Activated T-helper 2 cell treated with anti-CD3 and anti-CD28 coated beads, Interferon-gamma antibody, Interleukin-2, Interleukin-4, amounts not matched to agents 10 μg/mL and 5 μg/mL and 100 μg/mL, durations not matched to agents 14 hours and 24 hours and 36 hours (primary cell): ENCODE measurements at places on chromosomes 5 and 9. TPM values are rescaled to one million over a fixed set of nuclear protein-coding genes. Genes with fewer than 3 reads are reported as not detected.

DNA sequence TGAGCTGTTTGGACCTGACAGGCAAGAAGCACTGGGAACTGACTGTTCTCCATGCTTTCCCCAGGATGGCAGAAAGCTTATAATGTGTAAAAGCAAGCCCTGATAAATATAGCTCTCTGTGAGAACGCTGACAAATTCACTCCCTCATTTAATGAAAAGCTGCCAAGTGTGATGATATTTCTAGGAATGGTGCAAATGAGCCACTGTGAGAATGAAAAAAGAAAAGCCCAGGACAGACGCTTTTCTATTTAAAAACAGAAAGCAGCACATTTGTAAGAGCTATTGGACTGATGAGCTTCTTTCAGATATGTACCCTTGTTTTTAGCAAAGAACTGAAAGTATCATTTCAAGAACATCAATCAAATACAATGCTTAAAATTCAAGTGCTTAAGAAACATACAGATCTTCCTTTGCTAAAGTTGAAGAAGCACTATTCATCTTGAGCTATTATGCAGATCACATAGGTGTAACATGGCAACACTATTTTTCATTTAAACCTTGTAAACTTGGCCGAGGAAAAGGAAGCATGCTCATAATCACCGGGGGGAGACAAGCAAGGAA, 842.6 kb upstream of the ACO1 start:
- DNase-seq = no peak

Gene GGTA1
- total RNA-seq = not detected in 2 replicates

Gene JAKMIP2
- total RNA-seq = 4.1 and 4.9 TPM in 2 replicates

Gene CARTPT
- not detected in 2 replicates for total RNA-seq

GRCh38 chr9:22114956-22115355, 105.9 kb upstream of the CDKN2B start:
- DNase-seq = no peak

Gene SV2C
- total RNA-seq = 0.05 and 0.32 TPM in 2 replicates

Gene CTXN3
- total RNA-seq = not detected in 2 replicates

- no peak for DNase-seq
These were observed 28.4 kb upstream of the GADD45G start for GRCh38 chr9:89576404-89576839.

Gene TMOD1
- total RNA-seq = 0.96 and 0.97 TPM in 2 replicates

Gene C9
- not detected in 2 replicates for total RNA-seq

DNA sequence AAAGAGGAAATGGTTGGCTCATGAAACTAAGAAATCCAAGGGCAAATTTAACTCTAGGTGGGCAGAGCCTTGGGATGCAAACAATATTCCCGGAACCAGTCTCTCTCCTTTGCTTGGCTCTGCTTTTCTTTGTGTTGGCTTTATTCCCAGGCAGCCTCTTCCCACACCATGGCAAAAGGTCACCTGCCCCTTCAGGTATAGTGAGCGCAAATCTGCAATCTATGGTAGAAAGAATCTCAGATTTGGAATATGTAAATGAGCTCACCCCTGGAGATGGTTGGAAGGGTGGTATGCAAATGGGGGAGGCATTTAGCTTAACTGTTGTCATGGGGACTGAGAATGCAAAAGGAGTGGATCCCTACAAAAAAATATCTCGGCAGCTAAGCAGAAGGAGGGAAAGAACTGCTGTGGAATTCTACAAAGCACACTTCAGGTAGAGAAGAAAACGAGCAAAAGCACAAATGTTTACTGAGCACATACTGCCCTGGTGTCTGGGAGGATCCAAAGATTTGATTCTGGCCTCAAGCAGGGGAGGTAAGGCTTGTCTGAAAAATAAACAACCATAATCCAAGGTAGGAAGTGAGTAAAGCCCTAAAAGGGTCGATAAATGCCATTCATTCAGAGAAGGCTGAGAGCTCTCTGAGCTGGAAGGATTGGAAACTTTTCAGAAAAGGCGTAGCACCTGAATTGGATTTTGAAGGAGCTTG, 139.7 kb downstream of the TLE1 start:
- DNase-seq = no peak

DNA sequence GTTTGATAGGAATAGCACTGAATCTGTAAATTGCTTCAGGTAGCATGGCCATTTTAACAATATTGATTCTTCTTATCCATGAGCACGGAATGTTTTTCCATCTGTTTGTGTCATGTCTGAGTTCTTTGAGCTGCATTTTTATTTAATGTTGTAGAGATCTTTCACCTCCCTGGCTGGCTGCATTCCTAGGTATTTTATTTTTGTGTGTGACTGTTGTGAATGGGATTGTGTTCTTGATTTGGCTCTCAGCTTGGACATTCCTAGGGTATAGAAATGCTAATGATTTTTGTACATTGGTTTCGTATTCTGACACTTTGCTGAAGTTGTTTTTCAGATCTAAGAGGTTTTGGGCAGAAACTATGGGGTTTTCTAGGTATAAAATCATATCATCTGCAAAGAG, 152.9 kb upstream of the CHD1 start:
- no peak for DNase-seq

Gene STC2
- total RNA-seq = 21.4 and 22.8 TPM in 2 replicates

Gene TERT
- 11.8 and 12.0 TPM in 2 replicates for total RNA-seq

- DNase-seq = no peak
These were observed 28.7 kb downstream of the STRBP start for GRCh38 chr9:123239726-123240125.

DNA sequence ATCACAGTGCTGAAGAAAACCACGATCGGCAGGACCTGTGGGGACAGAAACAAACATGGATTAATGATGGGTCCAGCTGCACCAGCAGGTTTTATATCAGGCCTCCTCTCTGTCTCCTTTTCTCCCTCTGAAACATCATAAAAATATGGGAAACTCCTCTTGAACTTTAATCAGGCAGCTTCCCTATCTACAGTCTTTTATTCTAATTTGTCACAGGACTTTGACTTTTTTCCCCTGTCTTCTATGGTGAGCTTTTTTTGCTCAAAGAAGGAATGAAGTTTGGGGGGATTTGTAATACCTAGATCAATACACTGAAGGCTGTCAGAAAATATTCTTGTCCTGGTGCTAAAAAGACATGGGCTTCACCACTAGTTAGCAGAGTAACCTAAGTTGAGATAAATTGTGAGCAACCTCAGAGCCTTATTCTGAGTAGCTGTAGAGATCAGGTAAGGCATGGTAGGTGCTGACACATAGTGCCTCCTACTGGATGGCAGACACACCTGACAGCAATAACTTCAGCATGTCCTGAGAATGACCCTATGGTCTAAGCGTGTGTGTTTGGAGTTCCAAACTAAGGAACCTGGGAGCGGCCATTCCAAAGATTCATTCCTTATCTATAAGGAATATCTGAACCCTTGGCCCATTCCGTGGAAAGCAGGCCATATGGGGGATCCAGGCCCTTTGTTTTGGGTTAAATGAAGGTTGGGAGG, 46.2 kb downstream of the SLC28A3 start:
- no peak for DNase-seq

DNA sequence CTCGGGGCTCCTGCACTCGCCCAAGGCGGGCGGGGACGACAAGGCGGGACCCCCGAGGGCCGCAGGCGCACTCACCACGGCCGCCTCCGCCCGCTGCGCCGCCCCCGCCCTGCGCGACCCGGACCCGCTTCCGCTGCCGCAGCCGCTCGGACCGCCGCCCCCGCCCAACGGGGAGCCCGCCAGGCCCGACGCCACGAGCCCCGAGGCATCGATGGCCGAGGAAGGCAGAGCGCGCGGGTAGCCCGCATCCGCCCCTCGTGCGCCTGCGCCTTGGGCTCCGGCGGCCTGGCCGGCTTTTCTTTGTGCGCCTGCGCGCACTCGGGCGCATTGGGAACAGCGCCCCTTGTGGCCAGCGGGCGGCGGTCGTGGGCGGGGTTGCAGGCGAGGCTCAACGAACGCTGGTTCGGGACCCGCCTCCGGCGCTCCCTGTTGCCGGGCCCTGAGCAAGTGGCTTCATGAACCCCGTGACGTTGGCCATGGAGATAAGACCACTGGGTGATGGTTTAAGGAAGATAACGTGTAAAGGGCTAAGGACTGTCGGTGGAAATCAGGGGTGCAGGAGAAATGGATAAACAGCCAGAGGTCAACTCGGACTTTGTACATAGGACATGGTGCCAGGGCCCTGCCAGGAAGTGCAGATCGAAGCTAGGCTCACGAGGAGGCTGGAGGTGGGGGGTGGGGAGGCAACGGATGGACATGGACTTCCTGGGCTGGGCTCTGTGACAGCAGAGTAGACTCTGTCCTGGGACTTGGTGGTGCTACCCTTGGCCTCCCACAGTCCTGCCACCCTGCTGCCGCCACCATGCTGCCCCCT, at the start of the genes C8G and FBXW5:
TSS of gene C8G (plus strand) at position 725 of the 814 bp plus-strand sequence. CDS start at position 803, 78 bp downstream.
TSS of gene FBXW5 (minus strand) at position 220 of the 814 bp plus-strand sequence. CDS start 655 bp downstream, outside the sequence.
- DNase-seq = peak; percentile 95

- no peak for DNase-seq
These were observed 31.8 kb upstream of the FRRS1L start for GRCh38 chr9:109198736-109199382.

- no peak for DNase-seq
These were observed 144.9 kb upstream of the DMRT1 start for GRCh38 chr9:696332-697323.

- DNase-seq = no peak
These were observed 37.8 kb downstream of the FAM78A start for GRCh38 chr9:131238402-131239021.

DNA sequence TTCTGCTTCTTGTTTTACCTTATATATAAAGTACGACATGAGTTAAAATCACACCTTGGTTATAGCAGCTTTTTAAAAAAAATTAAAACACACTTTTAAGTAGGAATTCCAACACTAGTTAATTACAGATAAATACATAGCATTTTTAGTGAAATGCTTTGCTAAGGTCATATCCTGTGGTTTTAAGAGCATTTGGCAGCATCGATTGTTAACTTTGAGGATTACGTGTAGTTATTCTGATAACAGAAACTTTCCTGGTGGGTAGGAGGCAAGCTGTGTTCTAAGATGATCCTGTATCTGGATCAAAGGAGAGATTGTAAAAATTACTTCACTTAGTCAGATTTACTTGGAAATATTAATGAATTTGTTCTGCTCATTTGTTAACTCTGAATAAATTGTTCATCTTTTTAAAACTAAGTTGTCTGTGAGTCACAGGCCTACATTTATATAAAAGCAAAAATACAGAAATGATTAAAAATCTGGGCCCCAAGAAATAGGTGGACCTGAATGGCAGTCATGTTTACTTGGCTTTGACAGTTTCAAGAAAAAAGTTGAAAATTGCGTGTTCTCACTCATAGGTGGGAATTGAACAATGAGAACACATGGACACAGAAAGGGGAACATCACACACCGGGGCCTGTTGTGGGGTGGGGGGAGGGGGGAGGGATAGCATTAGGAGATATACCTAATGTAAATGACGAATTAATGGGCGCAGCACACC, 58.3 kb downstream of the TRIO start:
- DNase-seq = no peak

DNA sequence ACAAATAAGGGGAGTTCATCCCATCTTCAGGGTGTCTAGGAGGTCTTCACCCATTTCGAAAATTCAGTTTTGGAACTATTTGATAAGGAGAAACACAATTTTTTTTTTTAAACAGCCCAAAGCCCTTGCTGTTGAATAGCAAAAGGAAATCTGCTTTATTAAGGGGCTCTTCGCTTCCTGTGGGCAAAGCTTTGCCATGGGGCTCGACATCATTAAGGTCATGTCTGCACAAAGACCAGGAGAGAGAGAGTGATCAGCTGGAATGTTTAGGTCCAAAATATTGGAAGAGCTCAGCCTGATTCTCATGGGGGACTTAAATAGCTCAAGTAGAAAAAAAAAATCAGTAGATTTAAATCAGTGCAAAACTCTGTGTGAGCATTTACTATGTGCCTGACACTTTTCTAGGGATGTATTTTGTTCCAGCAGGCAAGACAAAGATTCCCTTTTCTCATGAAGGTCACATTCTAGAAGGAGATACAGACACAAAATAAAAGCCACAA, 564.6 kb upstream of the KLF4 start:
- DNase-seq = no peak

- no peak for DNase-seq
These were observed 501.0 kb downstream of the GADD45G start for GRCh38 chr9:90105773-90106172.

DNA sequence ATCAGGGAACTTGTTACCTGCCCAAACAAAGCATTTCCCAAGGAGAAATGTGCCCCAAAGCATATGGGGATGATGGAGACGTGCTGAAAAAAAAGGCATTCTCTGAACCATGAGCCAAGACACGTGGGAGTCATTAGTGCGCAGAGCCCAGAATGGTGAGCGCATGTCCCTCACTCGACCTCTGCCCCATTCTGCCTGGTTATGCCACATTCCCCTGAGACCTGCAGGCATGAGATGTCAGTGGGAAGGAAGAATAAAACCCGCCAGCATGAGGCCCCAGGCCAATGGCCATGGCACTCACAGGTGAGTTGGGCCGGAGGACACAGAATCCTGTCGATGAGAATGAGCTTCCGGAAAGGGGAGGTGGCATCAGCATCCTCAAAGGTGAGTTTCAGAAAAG, 228.9 kb downstream of the CDK5RAP2 start:
- DNase-seq = no peak

Gene RNF183
- 0.30 TPM in 1 of 2 replicates, not detected in the other for total RNA-seq

GRCh38 chr5:167626341-167627123, 664.9 kb upstream of the WWC1 start:
- DNase-seq = no peak

DNA sequence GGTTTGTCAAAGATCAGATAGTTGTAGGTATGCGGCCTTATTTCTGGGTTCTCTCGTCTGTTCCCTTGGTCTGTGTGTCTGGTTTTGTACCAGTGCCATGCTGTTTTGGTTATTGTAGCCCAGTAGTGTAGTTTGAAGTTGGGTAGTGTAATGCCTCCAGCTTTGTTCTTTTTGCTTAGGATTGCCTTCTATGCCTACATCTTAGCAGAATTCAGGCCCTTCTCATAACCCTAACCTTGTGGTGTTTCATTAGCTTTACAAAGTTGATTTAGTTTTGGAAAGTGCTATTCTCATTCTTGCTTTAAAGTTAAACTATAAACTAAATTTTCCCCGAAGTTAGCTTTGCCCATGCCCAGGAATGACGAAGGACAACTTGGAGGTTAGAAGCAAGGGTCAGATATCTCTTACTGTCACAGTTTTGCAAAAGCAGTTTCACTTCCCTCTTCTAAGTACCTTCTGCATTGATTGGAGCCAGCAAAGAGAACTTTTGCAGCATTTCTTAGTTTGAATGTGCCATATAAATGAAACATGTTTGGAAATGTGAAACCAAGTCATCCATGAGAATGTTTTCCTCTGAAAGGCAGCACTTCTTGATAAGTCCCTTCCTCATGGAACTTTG, 274.3 kb upstream of the DMRT1 start:
- DNase-seq = no peak

- no peak for DNase-seq
These were observed 45.4 kb downstream of the CFAP95 start for GRCh38 chr9:69865986-69866385.

DNA sequence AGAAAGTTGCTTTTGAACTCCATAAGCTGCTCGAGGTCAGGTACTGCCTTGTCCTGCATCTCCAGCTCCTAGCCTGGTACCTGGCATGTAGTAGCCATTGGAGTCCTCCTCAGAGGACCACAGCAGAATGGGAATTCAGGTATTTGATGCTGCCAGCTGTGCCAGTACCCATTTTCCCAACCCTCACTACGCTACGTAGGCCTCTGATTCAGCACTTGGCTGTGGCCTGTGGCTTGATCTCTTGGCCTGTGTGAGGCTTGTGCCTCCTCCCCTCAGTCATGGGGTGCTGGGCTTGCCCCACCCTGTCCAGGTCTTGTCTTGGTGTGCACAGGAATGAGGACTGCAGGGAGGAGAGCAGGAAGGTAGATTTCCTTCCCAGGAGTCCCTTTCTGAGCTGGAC, 11.8 kb downstream of the OTULIN start:
- no peak for DNase-seq
